ENCODE measurements at places on chromosomes 7 and 10.

DNA sequence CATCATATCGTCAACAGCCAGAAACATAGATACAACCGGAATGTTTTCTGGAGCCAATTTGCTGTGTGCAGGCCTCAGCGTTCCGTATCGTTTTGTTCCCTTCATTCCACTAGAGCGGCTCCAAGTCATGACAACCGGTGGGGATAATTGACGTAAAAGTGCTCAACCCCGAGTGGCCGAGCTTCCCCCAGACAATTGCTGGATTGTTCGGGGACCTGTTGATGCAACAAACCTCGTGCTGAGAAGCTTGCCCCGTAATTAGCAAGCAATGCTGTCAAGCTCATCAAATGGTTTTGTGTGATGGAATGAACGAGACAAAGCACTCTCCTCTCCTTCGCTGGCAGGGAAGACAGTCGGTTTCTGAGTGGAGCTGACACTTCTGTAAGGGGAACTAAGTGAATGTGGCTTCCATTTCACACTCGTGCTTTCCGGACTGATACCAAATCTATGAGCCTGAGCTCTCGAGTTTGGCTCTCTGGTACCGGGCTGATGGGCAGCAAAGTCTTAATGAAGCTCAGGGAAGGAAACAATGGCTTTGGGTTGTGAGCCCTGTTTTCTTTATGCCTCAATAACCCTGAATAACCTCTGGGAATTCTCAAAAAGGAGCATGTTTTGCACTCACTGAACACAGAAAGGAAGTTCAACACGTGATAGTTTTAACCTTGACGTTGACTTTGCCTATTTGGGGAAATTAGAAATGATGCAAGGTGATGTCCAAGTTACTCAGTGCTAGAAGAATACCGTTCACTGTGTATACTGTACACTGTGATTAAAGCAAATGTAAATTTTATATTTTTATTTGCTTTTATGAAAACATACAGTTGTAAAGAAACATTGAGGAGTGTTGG lies 220.5 kb downstream of the BAMBI start:
- no peak for DNase-seq

DNA sequence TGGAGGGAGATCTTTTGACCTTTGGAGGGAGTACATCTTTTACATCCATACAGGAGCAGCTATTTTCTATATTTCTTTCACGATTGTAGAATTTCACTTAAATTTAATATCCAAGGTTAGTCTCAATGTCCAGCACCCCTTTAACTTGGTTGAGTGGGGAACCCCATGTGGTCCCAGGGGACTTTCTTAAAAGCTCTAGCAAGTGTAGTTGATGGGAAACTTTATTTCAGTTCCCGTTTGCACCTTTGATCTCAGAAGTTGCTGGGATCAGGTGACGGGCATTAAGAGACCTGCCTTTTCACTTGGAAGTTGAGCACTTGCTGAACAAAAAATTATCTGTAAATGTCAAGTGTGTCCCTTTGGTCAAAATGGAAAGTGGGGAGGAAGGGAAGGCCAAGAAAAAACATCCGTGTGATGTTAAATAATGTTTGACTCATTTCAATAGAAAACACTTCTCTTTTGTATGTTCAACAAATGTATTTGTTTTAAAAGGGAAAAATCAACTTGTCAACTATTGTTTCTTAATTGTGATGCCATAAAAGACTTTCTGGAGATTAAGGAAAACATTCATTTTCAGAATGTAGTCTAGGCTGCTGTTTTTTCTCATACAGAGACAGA lies 370.1 kb upstream of the GALNT17 start:
- no peak for DNase-seq

DNA sequence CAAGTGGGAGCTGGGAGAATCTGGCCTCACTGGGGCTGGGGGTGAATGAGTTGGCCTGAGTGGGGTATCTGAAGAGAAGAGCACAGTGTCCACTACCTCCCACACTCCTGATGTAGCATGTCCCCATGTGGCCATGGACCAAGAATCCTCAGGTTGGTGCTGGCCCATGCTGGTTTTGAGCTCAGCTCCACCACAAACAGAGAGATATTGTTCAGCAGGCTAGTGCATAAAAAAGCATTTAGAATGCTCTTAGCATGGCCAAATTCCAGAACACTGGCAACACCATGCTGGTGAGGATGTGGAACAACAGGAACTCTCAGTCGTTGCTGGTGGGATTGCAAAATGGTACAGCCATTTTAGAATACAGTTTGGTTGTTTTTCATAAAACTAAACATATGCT lies 61.4 kb downstream of the FRMPD2 start:
- no peak for DNase-seq

GRCh38 chr7:131952365-131952764 lies 395.9 kb upstream of the PODXL start:
- no peak for DNase-seq

DNA sequence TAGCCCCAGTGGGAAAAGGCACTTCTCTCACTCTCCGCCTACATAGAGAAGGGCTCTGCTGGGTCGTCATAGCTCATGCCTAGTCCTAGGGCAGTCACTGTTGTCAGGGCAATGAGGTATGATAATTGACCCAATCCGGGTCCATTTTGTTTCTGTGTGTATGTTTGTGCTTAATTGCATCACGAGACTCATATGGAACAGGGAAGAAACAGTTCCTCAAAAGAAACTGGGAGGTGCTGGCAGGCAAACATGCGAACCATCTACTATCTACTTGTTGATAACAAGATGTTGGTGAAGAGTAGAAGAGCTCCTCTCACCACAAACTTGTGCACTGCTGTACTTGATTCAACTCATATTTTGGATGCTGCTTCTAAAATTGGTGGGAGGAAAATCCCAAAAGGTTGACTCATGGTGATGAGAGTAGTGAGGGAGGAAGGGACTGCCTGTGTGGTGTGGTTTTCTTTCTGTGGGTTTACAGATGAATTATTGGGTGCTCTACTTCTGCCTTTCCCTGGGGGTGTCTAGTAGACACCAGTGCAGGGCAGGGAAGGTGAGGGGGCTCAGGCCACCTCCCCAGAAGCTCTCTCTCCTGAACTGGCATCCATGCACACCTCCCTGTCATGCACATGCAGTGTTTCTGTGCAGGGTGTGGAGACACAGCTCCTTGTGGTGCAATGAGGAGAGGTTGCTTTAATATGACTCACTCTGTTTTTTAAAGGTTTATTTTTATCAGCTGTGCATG lies 29.4 kb downstream of the LSMEM1 start:
- no peak for DNase-seq

DNA sequence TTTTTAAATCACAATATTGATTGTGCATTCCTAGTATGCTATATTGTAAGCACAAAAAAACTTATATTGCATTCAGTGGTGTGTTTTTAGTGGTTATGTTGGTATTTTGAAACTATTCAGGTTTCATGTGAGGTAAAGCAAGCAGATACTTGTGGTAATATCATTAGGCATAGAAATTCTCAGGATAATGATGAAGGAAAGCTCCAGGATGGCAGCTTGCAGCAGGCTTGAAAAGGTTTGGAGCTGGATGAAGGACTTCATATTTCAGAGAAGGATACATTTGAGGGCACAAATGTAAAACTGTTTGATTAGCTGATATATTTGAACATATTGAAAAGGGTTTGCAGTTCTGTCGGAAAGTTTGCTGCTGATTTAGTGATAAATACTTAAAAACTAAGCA lies 17.5 kb downstream of the TRIM24 start:
- no peak for DNase-seq

- DNase-seq: no peak
Observed at GRCh38 chr7:34109936-34110780, 204.8 kb downstream of the BMPER start.
